Fibroblast of pulmonary artery (primary cell): ENCODE measurements at places on chromosomes 5 and 9.

- no peak for DNase-seq
These were observed 890.4 kb downstream of the EFNA5 start for GRCh38 chr5:106780355-106780754.

DNA sequence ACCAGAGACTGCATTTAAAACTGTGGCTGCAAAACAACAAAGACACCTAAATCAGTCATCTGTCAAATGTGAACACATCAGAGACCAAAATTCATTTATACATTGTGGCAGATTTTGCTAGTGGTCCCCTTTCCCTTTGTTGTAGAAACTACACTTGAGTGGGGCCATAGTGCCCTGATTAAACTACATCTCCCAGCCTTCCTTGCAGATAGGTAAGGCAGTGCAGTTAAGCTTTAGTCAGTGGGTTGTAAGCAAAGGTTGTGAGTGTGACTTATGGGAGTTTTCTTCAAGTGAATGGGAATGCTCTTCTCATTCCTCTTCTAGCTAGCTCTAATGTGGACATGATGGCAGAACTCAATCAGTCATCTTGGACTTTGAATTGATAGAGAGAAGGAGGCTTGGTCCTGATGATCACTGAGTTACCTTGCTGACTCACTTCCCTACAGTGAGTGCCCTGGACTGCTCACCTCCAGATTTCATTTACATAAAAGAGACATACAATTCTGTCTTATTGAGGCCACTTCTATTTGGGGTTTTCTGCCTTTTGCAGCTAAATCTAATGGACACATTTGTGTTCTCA lies 35.2 kb upstream of the SPARC start:
- no peak for DNase-seq

DNA sequence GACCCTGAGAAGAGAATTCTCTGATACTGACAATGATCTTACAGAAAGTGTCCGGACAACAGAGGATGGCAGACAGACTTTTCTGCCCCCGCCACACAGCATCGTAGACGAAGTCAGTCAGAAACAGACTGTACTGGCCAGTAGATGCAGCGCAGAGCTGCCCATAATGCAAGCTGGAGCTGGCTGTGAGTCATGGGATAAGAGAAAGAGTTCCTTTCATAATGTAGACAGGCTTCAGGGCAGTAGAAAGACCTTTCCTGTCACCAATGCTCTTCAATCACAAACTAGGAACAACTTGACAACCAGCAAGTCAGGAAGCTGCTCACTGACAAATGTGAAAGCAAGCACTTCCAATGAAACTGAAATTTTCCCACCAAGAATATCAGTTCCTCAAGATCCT lies 5.1 kb downstream of the SPATA31D1 start:
- DNase-seq, result no peak

- DNase-seq, result no peak
These were observed 17.0 kb upstream of the SH3TC2 start for GRCh38 chr5:149079883-149080282.

DNA sequence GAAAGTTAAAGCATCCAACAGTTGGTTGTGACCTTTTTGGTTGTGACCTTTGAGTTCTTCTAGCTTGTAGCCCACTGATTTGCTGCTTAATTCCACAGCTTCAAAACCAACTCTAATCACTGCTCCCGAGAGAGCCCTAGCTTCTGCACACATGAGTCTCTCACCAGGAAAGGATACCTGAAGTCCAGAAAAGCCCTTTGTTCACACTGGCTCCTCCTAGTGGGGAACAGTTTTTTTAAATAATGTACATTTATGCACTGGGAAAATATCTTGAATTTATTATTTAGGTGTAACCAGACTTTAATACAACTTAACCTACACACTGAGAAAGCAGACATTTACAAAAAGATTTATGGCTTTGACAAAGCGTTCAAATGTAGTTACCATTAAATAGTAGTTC lies 120.2 kb upstream of the CCDC152 start:
- peak; percentile 20 for DNase-seq
